ENCODE measurements at places on chromosomes 1 and 21. TPM values are rescaled to one million over a fixed set of nuclear protein-coding genes. Genes with fewer than 3 reads are reported as not detected.

The S100A5 gene
- not detected for total RNA-seq

The CYP4B1 gene
- 56.6 TPM for total RNA-seq

The SIM2 gene
- total RNA-seq, result 0.63 TPM

The SPATA46 gene
- not detected for total RNA-seq

The DYNLT5 gene
- 6.8 TPM for total RNA-seq

The TNFRSF1B gene
- total RNA-seq, result 11.7 TPM

The PCAT6 gene
- total RNA-seq, result not detected

The KRTAP11-1 gene
- not detected for total RNA-seq

The LRRC38 gene
- total RNA-seq, result 0.53 TPM

The AMY2A gene
- total RNA-seq, result not detected

The GPR161 gene
- total RNA-seq, result 20.5 TPM

The GBP6 gene
- 1.6 TPM for total RNA-seq

The LCE1F gene
- not detected for total RNA-seq

The OR2W3 gene
- total RNA-seq, result 0.53 TPM

The USP21 gene
- total RNA-seq, result 12.5 TPM

The ZNF593OS gene
- not detected for total RNA-seq

The FNBP1L gene
- total RNA-seq, result 71.4 TPM

The TMPRSS2 gene
- 27.1 TPM for total RNA-seq

The C1orf87 gene
- total RNA-seq, result not detected

The SH3D21 gene
- total RNA-seq, result 3.5 TPM

The ANKRD35 gene
- total RNA-seq, result 2.2 TPM

The NUF2 gene
- total RNA-seq, result 21.5 TPM
